Right atrium auricular region (tissue), 2 donors: ENCODE measurements at places on chromosomes 1 and 21. TPM values are rescaled to one million over a fixed set of nuclear protein-coding genes. Genes with fewer than 3 reads are reported as not detected.

DNA sequence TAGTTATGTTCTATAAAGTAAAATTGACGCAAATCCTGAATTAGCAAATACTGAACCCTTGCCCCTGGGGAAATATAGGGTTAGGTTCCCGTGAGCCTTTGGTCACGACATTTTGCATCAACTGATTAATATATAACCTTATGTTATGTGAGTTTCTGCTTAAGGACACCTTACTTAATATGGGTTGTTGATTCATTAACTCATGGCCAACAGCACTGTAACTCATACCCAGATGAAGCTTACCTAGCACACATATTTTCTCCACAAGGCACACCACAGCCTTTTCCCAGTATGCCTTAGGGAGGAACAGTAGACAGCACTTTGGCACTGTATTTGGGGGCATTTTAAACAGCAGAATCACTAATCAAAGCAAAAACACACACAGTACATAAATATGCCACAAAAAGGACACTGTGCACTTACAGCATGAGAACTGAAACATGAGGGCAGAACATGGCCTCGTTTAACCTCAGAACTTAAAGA is 15.1 kb downstream of the INAVA start:
- no peaks in the 10 kb centered on the region for H3K36me3 ChIP-seq
- no peak overlapping the region for H3K27ac ChIP-seq
- DNase-seq: no peak
- H3K27me3 ChIP-seq: no peaks in the 10 kb centered on the region
- H3K4me1 ChIP-seq: no peaks in the 10 kb centered on the region

DNA sequence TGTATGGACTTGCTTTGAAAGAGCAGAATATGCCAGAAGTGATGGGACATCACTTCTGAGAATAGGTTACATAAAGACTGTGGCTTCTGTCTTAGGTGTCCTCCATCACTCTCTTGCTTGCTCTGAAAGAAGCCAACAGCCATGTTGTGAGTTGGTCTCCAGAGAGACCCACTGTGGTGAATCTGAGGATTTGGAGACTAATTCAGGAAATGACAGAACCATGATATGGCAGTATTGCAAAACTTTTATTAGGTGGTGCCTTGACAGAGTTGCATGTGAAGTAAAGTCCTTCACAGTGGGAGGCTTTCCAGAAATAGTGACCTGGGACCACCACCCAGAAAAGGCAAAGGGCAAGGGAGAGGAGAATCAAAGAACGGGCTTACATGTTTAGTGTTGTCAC is 628.6 kb downstream of the KCNT2 start:
- H3K4me3 ChIP-seq: no peak overlapping the region
- no peak for DNase-seq
- no peaks in the 10 kb centered on the region for H3K27me3 ChIP-seq
- H3K4me1 ChIP-seq: no peaks in the 10 kb centered on the region
- H3K36me3 ChIP-seq: no peaks in the 10 kb centered on the region

DNA sequence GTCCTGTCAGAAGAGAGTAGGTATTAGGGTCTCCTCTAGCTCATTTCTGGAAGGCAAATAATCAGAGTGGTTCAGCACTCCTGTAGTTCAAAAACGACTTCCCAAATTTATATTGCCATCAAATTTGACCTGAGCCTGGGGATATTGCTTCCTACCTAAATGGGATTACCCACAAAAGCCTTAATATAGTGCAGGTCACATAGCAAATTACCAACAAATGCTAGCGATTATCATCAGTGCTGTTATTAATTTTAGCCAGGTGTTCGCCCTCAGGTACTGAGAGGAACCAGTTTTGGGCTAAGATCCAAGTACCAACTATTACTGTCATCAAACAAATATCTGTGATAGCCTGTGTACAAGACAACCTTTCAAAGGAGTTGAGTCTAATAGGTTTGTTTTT is 661.8 kb upstream of the PTBP2 start:
- no peak overlapping the region for H3K4me3 ChIP-seq
- no peaks in the 10 kb centered on the region for H3K36me3 ChIP-seq
- DNase-seq: no peak
- H3K27ac ChIP-seq: no peak overlapping the region
- H3K4me1 ChIP-seq: no peaks in the 10 kb centered on the region
- H3K27me3 ChIP-seq: no peaks in the 10 kb centered on the region

- H3K36me3 ChIP-seq: no peaks in the 10 kb centered on the region
- no peak for DNase-seq
- no peak overlapping the region for H3K4me3 ChIP-seq
Observed at GRCh38 chr1:200869753-200870391, 2.9 kb upstream of the GPR25 start.

GRCh38 chr1:78005755-78006154 is 1.0 kb downstream of the DNAJB4 start:
- H3K27ac ChIP-seq: peak overlapping the region; percentile 94
- no peaks in the 10 kb centered on the region for H3K27me3 ChIP-seq
- DNase-seq: no peak
- H3K36me3 ChIP-seq: no peaks in the 10 kb centered on the region

GRCh38 chr21:42144221-42144620 is 73.1 kb downstream of the UMODL1 start:
- DNase-seq: no peak
- no peak overlapping the region for H3K4me3 ChIP-seq
- H3K27me3 ChIP-seq: no peaks in the 10 kb centered on the region
- H3K36me3 ChIP-seq: no peaks in the 10 kb centered on the region

Gene CFAP141
- total RNA-seq: not detected

Gene FCRLA
- total RNA-seq: not detected
